ENCODE measurements at places on chromosomes 2 and 18.
A peak's percentile ranks its signal among the peaks of the same experiment; 100 is the strongest.

- no peak for DNase-seq
These were observed 2.3 kb downstream of the SLC35F5 start for GRCh38 chr2:113754160-113754559.

GRCh38 chr2:233353769-233354499 lies at the start of gene DGKD:
TSS of gene DGKD (plus strand) at chr2:233354494. CDS start at chr2:233354519, 25 bp downstream.
- no peak for DNase-seq

DNA sequence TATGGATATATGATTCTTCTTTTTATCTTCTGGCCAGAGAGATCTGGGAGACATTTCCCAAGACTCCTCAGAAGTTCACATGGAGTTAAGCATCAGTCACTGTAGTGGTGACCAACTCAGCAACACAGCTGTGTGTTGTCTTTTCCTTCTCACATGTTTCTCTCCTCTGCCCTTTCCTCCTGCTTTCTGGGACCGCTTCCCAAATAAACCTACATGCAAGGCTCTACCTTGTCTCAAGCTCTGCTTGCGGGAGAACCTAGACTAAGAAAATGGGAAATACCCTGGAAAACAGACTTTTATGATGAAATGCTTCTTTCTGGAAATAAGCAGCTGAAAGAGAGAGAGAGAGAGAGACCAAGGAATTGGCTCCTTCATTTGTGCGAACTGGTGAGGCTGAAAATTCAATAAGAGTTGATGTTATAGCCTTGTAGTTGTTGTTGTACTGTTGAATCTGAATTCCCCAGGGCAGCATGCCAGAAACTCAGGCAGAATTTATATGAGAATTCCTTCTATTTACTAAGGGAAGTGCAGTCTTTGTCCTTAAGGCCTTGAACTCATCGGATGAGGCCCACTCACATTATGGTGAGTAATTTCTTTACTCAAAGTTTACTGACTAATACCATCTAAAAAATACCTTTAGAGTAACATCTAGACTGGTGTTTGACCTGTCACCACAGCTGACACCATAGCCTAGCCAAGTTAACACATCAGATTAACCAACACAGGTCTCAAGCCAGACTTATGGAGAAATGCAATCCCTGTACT lies 22.7 kb upstream of the DSC1 start:
- DNase-seq, result no peak

GRCh38 chr2:130728007-130728454 lies 839 bp upstream of the GPR148 start:
- DNase-seq, result no peak

- no peak for DNase-seq
These were observed 96.3 kb upstream of the CD302 start for GRCh38 chr2:159894145-159894838.

- DNase-seq, result no peak
These were observed 188.7 kb upstream of the SATB2 start for GRCh38 chr2:199646439-199646838.

DNA sequence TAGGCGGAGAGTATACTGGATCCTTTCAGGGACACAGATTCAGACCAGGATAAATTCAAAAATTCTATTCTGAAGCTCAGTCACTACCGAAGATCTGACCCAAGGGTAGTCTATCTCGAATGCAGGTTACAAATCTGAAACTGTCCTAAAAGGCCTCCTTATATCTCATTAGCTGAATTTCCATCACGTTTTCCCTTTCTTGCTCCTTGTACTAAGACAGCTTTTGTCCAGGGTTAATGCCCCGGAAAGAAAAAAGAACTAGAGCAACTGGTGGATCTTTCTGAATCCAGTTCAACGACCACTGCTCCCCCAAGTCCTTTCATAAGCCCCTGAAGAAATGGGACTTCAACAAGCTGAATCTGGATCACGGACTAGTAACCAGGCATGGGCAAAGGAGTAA lies 97.5 kb upstream of the CCDC85A start:
- DNase-seq, result no peak

GRCh38 chr2:146037334-146037870 lies 1517.5 kb upstream of the ZEB2 start:
- DNase-seq, result no peak

GRCh38 chr18:78192054-78192453 lies 787.6 kb upstream of the SALL3 start:
- no peak for DNase-seq

GRCh38 chr2:179051250-179051649 lies 1.3 kb upstream of the CCDC141 start:
- no peak for DNase-seq

GRCh38 chr2:58721912-58722591 lies 480.9 kb upstream of the FANCL start:
- no peak for DNase-seq

DNA sequence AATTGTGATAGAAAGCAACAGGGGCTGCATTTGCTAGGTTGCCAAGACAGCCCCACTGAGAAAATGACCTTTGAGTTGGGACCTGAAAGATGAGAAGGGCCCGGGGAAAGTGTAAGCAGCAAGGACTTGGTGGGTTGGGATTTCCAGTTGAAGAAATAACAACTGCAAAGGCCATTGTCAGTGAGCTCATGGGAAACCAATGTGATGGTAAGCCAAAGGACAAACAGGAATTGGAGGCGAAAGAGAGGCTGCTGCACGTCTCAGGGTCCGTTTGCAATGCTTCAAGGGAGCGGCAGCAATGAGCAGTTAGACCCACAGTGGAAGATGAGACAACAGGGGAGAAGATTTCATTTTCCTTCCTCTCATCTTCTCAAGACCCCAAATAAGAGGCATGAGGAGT lies 51.5 kb upstream of the RGPD4 start:
- no peak for DNase-seq

DNA sequence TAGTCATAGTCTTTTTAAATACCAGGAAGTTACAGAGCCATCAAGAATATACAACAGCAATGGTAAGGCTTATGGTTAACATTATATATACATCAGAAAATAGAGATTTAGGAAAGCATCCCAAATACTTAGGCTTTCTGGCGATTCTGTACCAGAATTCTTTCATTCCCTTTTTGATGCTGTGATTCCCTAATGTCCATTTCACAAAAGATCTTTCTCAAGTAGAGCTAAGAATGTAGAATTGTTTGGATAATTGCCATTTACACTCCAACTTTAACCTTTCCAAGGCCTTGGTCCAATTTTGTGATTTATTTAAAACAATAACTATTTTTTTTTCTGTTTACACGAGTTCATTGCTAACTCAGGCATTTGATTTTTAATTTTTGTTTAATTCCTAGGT lies 422.2 kb downstream of the MTX2 start:
- DNase-seq, result no peak

DNA sequence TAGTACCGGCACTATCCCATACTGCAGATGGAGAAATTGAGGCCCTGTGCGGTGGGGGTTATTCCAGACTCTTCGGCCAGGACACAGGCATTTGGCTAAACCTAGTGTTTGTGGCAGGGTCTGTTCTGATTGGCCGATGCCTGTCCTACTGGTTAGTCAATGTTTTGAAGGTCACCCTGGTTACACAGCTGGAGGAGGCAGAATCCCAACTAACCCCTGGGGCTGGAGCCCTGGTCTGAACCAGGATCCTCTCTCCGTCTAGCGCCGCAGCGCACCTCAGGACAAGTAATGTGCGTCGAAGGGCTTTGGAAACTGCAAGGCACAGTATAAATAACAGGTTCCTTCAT lies 19.4 kb downstream of the TEX44 start:
- no peak for DNase-seq

- peak; percentile 57 for DNase-seq
These were observed 125.7 kb upstream of the PXDN start for GRCh38 chr2:1869987-1870386.

DNA sequence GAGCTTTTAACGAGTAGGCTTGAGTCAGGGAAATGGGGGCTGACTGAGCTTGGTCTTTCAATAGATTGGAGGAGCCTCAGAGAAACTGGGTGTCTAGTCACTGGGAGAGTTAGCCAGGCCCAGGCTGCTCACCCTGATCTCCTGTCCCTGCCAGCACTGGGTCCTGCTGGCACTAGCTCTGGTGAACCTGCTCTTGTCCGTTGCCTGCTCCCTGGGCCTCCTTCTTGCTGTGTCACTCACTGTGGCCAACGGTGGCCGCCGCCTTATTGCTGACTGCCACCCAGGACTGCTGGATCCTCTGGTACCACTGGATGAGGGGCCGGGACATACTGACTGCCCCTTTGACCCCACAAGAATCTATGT lies 720 bp downstream of the KRTCAP3 start:
- no peak for DNase-seq

GRCh38 chr18:35024965-35025364 lies 16.2 kb upstream of the MAPRE2 start:
- no peak for DNase-seq

DNA sequence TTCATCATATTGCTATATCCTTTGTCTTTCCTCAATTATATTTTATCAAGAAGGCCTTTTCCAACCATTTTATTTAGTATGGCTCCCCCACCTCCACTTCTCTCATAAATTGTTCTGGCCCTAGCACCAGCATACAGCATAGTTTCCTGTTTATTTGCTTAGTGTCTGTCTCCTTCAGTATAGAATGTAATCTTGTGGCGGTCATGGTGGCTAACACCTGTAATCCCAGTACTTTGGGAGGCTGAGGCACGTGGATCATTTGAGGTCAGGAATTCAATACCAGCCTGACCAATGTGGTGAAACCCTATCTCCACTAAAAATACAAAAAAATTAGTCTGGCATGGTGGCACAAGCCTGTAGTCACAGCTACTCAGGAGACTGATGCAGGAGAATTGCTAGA lies 39.6 kb upstream of the CLASP1 start:
- no peak for DNase-seq

GRCh38 chr2:182499706-182500470 lies 73.1 kb upstream of the PDE1A start:
- DNase-seq, result no peak

DNA sequence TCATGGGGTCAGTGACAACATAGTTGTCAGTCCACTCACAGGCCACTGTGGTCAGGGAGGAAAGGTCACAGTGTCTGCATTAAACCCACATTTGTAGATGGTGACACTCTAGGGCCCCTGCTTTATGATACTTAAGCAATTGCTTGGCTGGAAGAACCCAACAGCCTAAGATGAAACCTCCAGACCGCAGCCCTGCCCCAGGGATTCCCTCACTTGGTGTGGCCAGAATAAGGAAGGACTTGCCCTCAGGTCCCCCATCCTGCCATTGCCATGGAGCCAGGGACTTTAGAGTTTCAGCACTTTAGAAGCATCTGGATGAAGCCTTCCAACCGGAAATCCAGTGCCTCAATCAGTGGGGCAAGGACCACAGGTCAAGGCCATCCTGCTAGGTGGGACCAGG lies 63.9 kb upstream of the LAPTM4A start:
- no peak for DNase-seq

- no peak for DNase-seq
These were observed 1399.1 kb upstream of the PIK3C3 start for GRCh38 chr18:40555914-40556313.

DNA sequence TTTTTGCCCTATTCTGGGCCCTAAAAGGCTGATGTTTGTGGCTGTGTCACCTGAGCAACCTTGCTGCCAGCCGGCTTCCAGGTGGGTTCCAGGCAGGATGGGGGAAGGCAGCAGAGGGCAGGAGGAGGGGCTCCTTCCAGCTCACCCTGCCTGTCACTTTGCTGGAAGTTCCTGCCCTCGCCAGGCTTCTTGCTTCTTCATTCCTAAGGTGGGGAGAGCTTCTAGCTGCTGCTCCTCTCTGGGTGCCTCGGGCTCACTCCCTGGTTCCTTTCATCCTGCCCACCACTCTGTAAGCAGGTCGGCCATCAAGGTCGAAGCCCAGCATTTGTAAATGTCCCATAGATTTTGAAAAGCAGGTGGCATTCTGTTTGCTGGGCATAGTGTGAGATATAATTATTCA lies 249.4 kb upstream of the HS6ST1 start:
- DNase-seq, result no peak

GRCh38 chr2:101771227-101771902 lies 73.9 kb downstream of the MAP4K4 start:
- no peak for DNase-seq

DNA sequence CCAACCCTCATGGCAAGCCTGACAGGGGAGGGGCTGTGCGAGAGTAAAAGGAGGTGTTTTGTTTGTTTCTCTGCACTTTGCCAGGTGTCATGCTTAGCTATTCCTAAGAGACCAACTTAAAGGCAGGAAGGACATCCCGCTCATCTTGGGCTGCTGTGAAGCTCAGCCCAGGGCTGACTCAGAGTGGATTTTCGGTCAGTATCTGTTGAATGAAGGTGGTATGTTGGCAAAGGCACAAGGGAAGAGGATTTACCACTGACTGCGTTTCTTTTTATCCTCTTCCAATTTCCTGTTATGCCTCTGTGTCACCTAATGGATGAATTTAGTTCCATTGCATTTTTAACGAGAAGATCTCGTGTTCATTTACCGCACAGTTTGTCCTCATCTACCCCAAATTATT lies 18.9 kb downstream of the TRPM8 start:
- no peak for DNase-seq

GRCh38 chr18:24992491-24992890 lies 359.5 kb downstream of the ZNF521 start:
- DNase-seq, result peak; percentile 11

DNA sequence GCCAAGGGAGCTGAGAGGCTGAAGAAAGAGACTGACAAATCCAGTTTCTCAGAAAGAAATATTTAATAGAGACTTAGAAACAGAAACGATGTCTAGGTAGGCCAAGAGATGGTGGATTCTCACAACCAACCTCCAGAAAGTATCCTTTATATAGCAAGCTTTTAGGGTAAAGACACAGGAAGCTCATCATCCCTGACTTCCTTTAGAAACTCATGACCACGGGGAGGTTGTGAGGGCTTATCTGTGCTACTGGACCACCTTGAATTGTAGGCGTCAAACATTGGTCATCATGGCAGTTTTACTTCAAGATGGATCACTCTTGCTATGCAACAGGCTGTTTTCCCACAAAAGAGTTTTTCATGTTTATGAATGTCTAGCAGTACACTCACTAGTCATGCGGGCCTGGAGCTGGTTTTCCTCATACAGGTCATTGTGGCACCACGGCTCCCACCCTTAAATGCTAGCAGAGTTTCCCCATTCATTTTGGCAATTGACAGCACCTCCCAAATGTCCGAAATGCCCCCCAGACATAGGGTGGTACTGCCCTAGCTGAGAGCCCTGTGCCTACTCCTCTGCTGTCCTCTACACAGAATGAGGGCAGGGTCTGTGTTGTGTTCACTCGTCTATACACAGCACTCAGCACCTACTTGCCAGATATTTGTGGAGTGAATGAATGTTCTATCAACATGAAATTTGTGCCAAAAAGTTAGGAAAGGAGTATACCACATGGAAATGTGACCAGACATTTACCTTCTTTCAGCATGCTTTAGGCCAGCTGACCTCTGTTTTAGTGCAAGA lies 89.0 kb downstream of the TMEM247 start:
- DNase-seq, result no peak

DNA sequence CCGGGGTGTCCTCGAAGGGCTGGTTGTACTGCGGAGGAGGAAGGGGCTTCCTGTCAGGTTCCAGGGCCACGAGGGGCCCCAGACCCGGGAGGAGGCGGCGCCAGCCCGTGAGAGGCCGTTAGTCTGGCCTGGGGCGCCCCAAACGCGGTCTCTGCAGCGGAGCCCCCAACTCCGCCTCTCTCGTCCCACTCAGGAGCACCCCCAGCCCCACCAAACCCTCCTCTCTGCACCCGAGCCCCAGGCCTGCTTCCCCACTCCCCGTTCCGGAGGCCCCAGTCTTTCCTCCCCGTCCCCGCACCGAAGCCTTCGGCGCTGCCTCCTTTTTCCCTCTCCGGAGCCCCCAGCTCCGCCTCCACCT lies 473 bp downstream of the HJURP start:
- no peak for DNase-seq

- DNase-seq, result no peak
These were observed 17.9 kb downstream of the CDH2 start for GRCh38 chr18:28159055-28159454.

Data from NCI-H446 (cell line).